ENCODE measurements at places on chromosomes 5 and 9.
A peak's percentile ranks its signal among the peaks of the same experiment; 100 is the strongest.

- no peak for DNase-seq
Observed at GRCh38 chr5:95029569-95030366, 255.1 kb downstream of the MCTP1 start.

- DNase-seq: no peak
Observed at GRCh38 chr5:113546703-113547183, 33.2 kb downstream of the YTHDC2 start.

- DNase-seq: no peak
Observed at GRCh38 chr5:93569300-93570160, 11.5 kb downstream of the NR2F1-AS1 start.

DNA sequence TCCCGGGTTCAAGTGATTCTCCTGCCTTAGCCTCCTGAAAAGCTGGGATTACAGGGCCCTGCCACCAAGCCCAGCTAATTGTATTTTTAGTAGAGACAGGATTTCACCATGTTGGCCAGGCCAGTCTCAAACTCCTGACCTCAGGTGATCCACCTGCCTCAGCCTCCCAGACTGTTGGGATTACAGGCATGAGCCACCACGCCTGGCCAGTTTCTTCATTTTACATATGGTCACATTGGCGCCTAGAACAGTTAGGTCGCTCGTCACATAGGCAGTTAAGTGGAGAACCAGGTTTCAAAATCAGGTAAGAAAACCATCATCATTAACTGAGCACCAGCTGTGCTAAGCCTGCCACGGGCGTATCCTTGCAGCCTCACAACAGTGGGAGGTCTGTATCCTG is 36.1 kb downstream of the OLFML2A start:
- no peak for DNase-seq

- DNase-seq: no peak
Observed at GRCh38 chr5:99936911-99937310, 598.3 kb upstream of the FAM174A start.

DNA sequence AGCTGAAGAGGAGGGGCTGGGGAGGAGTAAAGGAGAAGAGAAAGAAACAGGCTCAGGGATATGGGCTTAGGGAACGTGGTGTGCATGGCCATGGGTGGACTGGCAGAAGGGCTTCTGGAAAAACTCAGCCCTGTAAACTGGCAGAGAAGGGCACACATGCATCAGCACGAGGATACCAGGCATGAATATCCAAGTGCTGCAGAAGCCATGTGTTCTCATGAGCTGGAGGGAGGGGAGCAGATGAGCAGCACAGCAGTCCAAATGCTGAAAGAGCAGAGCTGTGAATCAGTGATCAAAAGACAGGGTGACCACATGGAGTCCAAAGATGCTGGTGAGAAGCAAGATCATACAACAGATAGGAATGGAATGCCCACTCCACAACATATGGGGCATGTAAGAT is 72.3 kb downstream of the SEMA5A start:
- DNase-seq: no peak

DNA sequence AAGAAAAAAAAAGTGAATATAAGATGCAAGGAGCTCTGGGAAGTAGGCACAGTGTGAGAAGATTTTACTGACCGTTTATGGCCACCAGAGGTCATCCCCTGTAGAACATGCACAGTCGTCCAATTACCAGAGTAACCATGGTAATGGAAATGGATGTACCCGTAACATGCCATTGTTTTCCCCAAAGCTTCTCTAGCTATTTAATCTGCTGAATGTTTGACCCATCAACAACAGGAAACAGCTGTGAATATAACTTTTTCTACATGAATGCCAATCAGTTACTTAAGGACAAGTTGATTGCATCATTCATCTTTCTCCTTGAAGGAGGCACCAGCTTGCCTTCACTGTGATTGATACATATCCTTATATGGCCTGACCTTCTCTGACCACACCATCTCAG is 1967.0 kb upstream of the CDH9 start:
- no peak for DNase-seq

- DNase-seq: no peak
Observed at GRCh38 chr5:54013556-54014194, 296.7 kb downstream of the ARL15 start.

DNA sequence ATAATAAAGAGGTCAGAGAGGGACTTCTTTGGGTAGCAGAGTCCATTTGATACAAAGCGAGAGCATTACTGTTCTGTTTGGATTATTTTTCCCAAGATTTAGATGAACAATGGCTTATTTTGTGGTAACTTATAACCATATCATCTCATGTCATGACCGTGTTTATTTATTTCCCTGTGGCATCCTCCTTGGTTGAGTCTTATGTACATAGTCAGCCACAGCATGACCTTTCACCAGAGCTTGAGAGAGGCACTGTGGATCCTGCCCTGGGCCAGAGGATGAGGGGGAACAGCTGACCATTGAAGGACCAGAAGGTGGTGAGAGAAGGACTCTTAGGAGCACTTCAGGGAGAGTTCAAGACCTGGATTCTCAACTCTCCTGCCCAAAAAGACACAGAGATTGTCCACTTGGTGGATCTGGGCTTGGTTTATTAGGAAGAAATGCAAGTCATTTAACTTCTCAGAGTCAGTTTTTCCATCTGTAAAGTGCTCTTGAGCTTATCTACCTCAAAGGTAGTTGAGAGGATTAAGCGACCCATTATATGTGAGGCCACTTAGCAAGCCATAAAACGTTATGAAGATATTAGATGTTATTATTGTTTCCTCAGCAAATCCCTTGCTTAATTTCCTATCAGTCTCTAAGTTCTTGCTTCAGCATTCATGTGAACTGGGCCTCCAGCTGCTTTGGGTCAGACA is 51.4 kb downstream of the PPIC start:
- DNase-seq: no peak

DNA sequence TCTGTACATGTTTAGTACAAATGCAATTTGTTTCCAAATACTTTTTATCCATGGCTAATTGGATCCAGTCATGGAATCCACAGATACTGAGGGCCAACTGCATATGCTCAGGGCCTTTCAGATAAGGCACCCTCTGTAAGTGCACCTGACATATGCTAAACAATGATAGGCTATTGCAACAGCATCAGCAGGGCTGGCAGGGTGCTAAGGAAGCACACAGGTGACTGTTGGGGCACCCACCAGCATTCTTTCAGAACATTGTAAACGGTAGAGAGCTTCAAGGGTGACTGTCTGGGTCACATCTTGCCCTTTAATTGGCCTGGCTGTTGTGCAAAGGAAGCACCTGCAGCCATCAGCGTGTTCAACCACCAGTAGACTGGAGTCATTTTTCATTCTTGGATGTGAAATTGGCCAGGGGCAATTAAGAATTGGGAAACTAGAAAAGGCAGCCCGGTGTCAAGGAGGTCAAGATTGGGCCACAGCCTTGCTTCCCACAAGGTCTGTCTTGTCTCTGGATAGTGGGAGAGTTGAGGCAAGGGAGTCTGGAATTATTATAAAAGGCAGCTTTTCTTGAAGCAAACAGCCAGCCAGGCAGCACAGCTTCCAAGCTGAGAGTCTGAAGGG is 129.3 kb upstream of the RAI14 start:
- DNase-seq: no peak

DNA sequence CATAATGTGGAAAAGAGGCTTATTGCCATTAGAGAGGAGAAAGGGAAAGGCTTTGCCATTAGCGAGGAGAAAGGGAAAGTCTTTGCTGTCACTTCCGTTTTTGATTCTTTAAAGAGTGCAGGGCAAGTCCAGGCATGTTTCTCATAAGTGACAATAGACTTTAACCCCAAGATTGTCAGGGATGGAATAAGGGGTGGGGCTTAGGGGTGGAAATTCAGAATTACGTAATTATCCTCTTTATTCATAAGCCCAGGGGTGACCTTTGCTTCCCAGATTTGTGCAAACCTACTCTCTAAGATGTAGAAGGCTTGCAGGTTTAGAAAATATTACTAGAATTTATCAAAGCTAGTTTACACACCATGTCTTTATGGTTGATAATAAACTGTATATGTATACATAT is 2.3 kb upstream of the PLK2 start:
- no peak for DNase-seq

DNA sequence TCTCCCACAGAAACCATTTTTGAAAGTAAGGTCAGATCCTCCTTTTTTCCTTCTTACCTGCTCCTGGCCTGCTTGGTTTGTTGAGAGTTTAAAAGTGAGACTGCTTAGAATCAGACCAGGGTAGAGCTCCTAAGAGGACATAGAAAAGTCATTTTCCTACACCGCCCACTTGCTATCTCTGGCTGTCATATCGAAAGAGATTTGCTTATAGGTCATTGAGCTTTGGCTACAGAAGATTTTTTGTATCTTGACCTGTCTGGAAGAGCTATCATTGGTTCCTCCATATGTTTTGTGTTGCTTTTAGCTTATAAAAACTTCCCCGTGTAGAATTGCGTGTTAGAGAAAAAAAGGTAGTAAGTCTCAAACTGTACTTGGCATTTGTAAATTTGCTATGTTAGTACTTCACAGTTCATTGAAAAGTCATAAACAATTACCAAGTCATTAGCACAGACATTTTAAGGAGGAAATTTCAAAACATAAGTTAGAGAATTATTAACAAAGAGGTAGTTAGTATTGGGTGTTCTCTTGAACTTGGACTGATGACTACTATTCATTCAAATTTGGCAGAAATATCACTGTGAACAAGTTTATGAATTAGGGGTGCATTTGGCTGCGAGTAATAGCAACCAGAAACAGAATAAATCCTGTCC is 96.6 kb downstream of the MAN2A1 start:
- DNase-seq: no peak

- DNase-seq: no peak
Observed at GRCh38 chr9:37336150-37336549, 86.3 kb upstream of the GRHPR start.

DNA sequence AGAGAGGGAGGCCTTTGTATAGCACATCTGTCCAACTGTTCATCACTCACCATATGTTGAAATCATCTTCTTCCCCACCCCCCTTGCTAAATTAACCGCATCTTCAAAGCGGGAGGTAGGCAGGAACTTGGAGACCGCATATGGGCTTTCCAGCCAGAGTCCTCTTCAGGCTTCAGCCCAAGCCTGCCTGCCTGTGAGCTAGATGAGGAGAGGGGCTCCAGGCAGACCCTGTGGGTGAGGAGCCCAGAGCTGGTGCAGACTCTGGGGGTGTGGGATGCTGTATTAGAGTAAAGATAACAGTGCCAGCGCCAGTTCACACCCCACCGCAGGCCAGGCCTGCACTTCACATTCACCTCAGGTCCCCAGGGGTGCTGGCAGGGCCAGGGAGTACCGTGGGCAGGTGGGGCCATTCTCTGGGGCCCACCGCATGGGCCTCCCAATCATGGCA is 16.2 kb downstream of the PRRC2B start:
- DNase-seq: no peak

DNA sequence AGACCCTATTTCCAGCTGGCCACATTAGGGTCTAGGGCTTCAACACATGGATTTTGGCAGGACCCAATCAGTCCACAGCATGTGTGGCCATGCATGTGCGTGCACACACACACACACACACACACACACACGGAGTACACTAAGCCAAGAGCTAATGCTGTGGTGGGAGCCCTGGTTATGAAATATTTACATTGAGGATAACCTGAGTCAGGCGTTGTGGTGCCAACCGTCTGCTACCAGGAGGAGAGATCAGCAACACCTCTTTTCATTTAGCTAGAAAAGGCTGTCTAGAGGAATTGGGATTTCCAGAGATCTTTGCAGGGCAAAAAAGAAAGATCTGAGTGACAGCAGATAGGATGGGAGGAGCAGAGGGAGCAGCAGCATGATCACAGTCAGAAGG is 141.5 kb downstream of the TRPM3 start:
- no peak for DNase-seq

DNA sequence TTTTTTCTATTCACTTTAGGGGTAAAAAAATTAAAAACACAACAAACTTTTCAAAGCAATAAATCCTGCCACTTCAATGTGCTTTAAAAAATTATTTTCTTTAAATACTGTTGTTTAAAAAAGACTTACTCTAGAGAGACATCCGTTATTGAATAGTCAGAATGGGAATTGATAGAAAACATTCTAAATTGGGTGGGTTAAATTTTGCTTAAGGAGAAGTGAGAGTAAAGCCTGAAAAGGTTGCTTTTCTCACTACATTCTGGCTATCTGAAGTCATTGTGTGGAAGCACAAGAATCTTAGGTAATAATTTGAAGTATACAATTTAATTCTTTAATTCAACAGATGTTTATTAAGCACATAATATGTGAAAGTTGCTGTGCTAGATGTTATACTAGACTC is 509.3 kb downstream of the NR2F1-AS1 start:
- DNase-seq: no peak

GRCh38 chr5:14686517-14686916 is 22.0 kb downstream of the OTULIN start:
- DNase-seq: no peak

- DNase-seq: no peak
Observed at GRCh38 chr5:62192958-62193357, 113.0 kb upstream of the KIF2A start.

DNA sequence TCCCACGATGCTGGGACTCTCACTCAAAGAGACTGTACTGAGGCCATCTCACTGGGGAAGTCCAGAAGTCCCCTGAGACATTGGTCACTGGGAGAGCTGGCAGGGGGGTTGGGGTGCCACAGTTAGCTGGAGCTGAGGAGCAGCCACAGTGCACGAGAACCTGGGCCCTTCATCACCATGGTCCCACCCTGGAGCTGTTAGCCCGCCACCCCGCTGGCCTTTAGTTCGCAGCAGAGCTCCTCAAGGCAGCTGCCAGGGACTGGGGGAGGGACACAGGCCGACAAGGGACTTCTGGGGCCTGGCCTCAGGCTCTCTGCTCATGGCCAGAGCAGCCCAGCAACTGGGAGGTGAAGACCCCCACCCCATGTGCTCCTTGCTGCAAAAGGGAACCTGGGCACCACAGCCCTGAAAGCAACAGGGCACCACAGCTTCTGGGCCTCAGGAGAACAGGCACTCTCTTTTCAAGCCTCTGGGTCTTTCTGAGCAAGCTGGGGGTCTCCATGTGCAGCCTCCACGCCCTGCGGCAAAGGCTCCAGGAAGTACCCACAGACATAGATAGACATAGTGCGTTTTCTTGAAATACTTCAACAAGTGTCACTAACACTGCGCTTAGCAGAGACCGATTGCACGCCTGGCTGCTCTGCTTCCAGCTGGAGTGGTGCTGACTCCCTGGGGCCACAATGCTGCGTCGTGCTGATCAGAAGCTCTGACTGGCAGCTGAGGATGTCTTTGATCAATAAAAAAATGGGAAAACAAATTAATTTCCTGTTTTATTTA is 46.0 kb downstream of the VAV2 start:
- peak; percentile 6 for DNase-seq

DNA sequence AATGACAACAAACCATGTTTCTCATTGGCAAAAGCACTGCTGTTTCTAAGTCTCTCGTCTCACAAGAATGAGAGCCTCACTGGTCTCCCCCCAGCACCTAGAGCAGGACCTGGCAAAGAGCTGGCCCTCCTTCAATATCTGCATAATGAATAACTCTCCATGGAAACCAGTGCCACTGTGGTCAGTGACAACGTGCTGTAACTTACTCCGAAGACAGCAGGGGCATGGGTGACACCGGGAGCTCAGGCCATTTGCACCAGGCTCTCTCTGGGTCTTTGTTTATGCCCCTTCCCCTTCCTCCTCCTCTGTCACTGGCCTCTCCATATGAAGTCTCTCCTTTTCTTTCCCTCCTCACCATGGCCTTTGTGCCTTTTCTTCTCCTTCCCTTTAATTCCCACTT is 33.3 kb downstream of the TAS2R1 start:
- no peak for DNase-seq
